A549 treated with RU486 at 1 μM for 4 hours (cell line): ENCODE measurements at places on chromosomes 1 and 21. TPM values are rescaled to one million over a fixed set of nuclear protein-coding genes. Genes with fewer than 3 reads are reported as not detected.

The SRGAP2B gene
- total RNA-seq, result 11.7 to 19.1 TPM (median 17.5 TPM) in 5 replicates

The ADGRB2 gene
- 5.1 to 8.5 TPM (median 7.7 TPM) in 5 replicates for total RNA-seq

The CELA3A gene
- total RNA-seq, result not detected in 5 replicates

The FALEC gene
- 0.29 to 0.46 TPM in 2 of 5 replicates, not detected in the others for total RNA-seq

The OVAAL gene
- 0.10 TPM in 1 of 5 replicates, not detected in the others for total RNA-seq

The PLEKHN1 gene
- total RNA-seq, result 3.7 to 7.6 TPM (median 5.5 TPM) in 5 replicates

The RBM11 gene
- not detected in 5 replicates for total RNA-seq

The SYT14 gene
- 0.03 to 0.10 TPM (median 0.10 TPM) in 3 of 5 replicates, not detected in the others for total RNA-seq

The RIMS3 gene
- 0.46 to 1.1 TPM (median 0.91 TPM) in 5 replicates for total RNA-seq

The RHD gene
- not detected in 5 replicates for total RNA-seq

The FLG2 gene
- not detected in 5 replicates for total RNA-seq

The CLCN6 gene
- 4.9 to 5.9 TPM (median 5.4 TPM) in 5 replicates for total RNA-seq

The FAM167B gene
- total RNA-seq, result 0.29 to 0.57 TPM (median 0.48 TPM) in 4 of 5 replicates, not detected in the other

The KRTAP19-3 gene
- not detected in 5 replicates for total RNA-seq

The LRRC71 gene
- 0.13 to 0.48 TPM (median 0.22 TPM) in 5 replicates for total RNA-seq

The ATP1A2 gene
- 0.03 to 0.04 TPM (median 0.03 TPM) in 3 of 5 replicates, not detected in the others for total RNA-seq

The REN gene
- total RNA-seq, result not detected in 5 replicates

The ZFP69 gene
- total RNA-seq, result not detected in 5 replicates

The SAMSN1 gene
- total RNA-seq, result not detected in 5 replicates

The WARS2 gene
- total RNA-seq, result 4.6 to 8.9 TPM (median 5.2 TPM) in 5 replicates

The SLC44A3 gene
- total RNA-seq, result 1.4 to 1.9 TPM (median 1.8 TPM) in 5 replicates

The ZNF692 gene
- 12.4 to 25.1 TPM (median 24.3 TPM) in 5 replicates for total RNA-seq

The MSH4 gene
- total RNA-seq, result not detected in 5 replicates

The OSCP1 gene
- 5.5 to 7.0 TPM (median 6.1 TPM) in 5 replicates for total RNA-seq

The RPTN gene
- total RNA-seq, result not detected in 5 replicates

The MTF1 gene
- 3.9 to 5.1 TPM (median 4.2 TPM) in 5 replicates for total RNA-seq

The DFFB gene
- total RNA-seq, result 2.9 to 4.1 TPM (median 3.9 TPM) in 5 replicates

The IRF6 gene
- 0.08 to 0.18 TPM (median 0.10 TPM) in 5 replicates for total RNA-seq

The NTMT2 gene
- total RNA-seq, result not detected in 5 replicates

The BLACAT1 gene
- total RNA-seq, result 0.05 TPM in 1 of 5 replicates, not detected in the others

The MAEL gene
- not detected in 5 replicates for total RNA-seq

The CDK18 gene
- 0.70 to 1.3 TPM (median 0.90 TPM) in 5 replicates for total RNA-seq

The CC2D1B gene
- 13.5 to 16.9 TPM (median 15.4 TPM) in 5 replicates for total RNA-seq

The HFM1 gene
- 0.09 TPM in 1 of 5 replicates, not detected in the others for total RNA-seq

The LAX1 gene
- not detected in 5 replicates for total RNA-seq

The UCK2 gene
- 106 to 116 TPM (median 112 TPM) in 5 replicates for total RNA-seq

The CLCA1 gene
- total RNA-seq, result 0.06 TPM in 1 of 5 replicates, not detected in the others

The OR2L13 gene
- not detected in 5 replicates for total RNA-seq

The ZFP69B gene
- 0.76 to 2.6 TPM (median 1.9 TPM) in 5 replicates for total RNA-seq

The OR2T33 gene
- not detected in 5 replicates for total RNA-seq

The PKP1 gene
- total RNA-seq, result 0.02 to 0.08 TPM (median 0.05 TPM) in 5 replicates

The CYP2J2 gene
- total RNA-seq, result 0.06 TPM in 1 of 5 replicates, not detected in the others

The IGSF21 gene
- not detected in 5 replicates for total RNA-seq

The RHOU gene
- 3.3 to 7.0 TPM (median 6.3 TPM) in 5 replicates for total RNA-seq

The HTR6 gene
- total RNA-seq, result 0.13 to 0.22 TPM (median 0.14 TPM) in 4 of 5 replicates, not detected in the other

The CNR2 gene
- total RNA-seq, result not detected in 5 replicates
